Stimulated activated memory B cell treated with anti-CD40 and anti-IgM and Interleukin-4, amounts not matched to agents 10 μg/mL and 1 μg/mL and 100 μg/mL, for 72 hours (primary cell): ENCODE measurements at places on chromosomes 11 and 22.
A peak's percentile ranks its signal among the peaks of the same experiment; 100 is the strongest.

DNA sequence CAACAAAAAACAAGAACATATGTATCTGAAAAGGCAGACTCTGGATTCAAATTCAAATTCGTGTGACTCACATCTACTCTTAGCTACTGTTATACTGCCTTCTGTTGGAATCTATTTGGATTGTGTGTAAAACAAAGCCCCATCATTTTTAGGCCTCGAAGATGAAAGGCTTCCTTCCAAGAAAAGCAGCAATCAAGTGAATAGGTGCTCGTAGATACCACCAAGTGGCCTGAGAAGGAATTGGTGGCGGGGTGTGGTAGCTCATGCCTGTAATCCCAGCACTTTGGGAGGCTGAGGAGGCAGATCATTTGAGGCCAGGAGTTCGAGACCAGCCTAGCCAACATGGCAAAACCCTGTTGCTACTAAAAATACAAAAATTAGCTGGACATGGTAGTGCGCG is 4.2 kb downstream of the GRAMD1B start:
- ATAC-seq = no peak

DNA sequence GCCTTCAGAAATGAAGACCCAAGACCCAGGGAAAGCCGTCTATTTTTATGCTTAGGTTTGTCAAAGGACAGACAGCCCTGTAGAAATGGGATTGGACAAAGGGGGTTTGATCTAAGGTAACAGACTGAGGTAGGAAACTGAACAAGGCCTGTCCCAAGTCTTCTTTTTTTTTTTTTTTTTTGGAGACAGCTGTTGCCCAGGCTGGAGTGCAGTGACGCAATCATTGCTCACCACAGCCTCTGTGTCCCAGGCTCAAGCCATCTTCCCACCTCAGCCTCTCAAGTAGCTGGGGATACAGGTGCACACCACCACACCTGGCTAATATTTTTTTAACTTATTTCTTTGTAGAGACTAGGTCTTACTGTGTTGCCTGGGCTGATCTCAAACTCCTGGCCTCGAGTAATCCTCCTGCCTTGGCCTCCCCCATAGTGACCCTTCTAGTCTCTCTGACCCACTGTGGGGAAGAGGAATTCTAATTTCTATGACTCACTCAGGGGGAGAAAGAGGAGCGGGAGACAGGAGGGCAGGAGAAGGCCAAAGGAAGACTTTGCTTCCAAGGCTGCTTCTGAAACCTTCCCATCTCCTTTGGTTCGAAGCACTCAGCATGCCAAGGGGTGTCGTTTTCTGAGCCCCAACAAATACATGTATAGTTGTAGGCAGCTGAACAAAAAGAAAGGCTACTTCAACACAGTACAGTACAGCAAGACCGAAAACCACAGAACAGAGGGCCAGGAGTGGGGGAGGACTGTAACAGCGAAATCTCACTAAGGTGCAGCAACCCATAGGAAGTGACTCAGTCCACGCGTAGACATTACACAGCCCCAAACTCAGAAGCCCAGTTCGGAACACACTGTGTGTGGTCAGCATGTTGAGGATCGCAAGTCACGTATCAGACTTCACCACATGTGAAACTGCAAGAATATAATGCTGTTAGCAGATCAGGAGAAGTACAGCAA is 872 bp downstream of the TMA7B start:
- ATAC-seq = peak; percentile 87

DNA sequence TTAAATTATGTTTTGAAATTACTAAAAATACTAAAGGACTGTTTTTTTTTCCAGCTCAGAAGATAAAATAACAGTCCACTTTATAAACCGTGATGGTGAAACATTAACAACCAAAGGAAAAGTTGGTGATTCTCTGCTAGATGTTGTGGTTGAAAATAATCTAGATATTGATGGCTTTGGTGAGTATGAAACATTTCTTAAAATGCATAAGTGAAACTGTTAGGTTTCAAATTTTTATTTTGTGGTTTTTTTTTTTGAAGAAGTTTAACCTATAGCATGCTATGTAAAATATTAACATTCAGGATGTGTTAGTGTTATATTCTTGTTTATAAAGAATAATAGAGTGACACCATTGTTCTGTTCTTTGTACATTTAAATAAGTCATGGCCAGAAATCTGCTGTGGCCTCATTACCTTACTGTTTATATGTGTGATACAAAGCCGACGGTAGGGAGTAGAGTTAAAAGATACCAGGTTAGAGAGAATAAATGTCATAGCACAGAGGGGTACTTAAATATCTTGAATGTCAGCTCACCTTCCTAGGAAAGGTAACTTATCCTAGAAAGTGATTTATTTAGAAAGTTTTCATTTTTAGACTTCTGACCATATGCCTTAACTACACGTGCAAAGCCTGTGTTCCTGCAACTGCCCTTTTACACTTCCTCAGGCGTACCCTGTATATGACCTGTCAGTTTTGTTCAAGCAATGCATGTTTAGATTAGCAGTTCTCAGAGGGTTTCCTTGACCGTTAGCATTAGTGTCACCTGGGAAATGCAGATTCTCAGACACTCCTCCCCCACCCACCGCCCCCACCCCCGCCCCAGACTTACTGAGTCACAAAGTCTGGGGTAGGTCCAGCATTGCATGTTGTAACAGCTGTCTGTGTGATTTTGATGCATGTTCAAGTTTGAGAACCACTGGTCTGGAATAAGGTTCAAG is 6.3 kb downstream of the FDX1 start:
- no peak for ATAC-seq

- no peak for ATAC-seq
Observed at GRCh38 chr11:93939084-93939760, 81.9 kb upstream of the HEPHL1 start.

- no peak for ATAC-seq
Observed at GRCh38 chr11:128477811-128478210, 109.5 kb downstream of the ETS1 start.
